Right cardiac atrium (tissue), 5 donors: ENCODE measurements at places on chromosomes 2 and 18. TPM values are rescaled to one million over a fixed set of nuclear protein-coding genes. Genes with fewer than 3 reads are reported as not detected.

The KCNJ3 gene
- 32.5 TPM for polyA plus RNA-seq

The TUBA4B gene
- not detected for polyA plus RNA-seq

The SEPTIN10 gene
- polyA plus RNA-seq: 27.9 TPM

The ST8SIA5 gene
- polyA plus RNA-seq: 8.4 TPM

The ZNF142 gene
- polyA plus RNA-seq: 7.9 TPM

The NRP2 gene
- 5.7 TPM for polyA plus RNA-seq

The RAB1A gene
- 157 TPM for polyA plus RNA-seq
